ENCODE measurements at places on chromosomes 3 and 15.

GRCh38 chr15:96356494-96357455, 26.3 kb downstream of the NR2F2 start:
- peak; percentile 52 for DNase-seq

- DNase-seq = no peak
Observed at GRCh38 chr15:36465304-36465703, 114.1 kb upstream of the CDIN1 start.

DNA sequence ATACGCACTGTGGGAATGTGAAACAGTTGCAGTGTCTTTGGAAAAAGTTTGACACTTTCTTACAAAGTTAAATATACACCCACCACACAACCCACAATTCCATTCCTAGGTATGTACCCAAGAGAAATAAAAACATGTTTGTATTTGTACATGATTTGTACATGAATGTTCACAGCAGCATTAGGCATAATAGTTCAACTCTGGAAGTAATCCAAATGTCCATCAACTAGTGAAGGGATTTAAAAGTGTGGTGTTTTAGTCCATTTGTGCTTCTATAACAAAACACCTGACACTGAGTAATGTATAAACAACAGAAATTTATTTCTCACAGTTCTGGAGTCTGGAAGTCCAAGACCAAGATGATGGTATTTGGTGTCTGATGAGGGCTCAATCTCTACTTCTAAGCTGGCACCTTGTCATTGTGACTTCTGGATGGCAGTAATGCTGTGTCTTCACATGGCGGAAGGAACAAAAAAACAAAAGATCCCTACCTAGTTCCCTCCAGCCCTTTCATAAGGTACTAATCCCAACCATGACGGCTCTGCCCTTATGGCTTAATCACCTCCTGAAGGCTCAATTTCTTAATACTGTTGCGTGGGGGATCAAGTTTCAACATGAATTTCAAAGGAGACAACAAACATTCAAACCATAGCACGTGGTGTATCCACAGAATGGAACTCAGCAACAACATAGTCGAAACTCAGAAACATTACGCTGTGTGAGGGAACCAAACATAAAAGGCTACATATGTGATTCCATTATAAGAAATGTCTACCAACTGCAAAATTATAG, 120.5 kb downstream of the AQP9 start:
- no peak for DNase-seq

DNA sequence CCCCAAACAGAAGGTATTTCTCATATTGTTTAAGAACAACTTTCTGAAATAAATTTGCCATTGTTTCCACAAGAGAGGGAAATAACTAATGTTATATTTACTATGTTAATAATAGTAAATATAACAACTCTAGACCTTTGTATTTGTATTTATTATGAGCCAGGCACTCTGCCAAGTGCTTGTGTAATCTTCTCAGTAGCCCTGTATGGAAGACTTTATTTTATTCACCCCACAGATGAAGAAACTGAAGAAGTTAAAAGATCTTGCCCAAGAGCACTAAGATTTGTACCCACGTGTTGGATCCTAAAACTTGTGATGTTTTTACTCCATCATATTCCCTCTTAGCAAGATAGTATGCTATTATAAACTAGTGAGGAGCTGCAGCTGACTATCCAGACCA, 12.0 kb upstream of the GNB4 start:
- DNase-seq = no peak

DNA sequence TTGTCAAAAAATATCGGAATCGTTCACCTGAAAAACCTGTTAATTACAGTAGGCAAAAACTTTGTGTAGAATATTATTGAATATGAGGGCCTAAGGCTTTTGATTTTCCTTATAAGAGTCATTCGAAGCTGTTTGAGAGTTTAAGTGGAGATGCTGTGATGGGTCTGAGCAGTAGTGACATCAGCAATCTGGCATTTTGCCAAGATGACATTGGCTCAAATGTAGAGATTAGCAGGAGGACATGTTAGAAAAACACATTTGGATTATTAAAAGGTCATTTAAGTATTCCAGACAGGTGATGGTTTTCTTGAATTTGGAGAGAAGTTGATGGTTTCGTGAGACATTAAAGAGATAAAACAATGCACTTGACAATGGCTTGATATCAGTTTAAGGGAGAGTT, 12.9 kb downstream of the OR5AC2 start:
- DNase-seq = no peak

- DNase-seq = no peak
Observed at GRCh38 chr3:187568171-187568570, 102.0 kb downstream of the SST start.

GRCh38 chr15:73741321-73741836, 11.8 kb downstream of the INSYN1 start:
- DNase-seq = no peak

DNA sequence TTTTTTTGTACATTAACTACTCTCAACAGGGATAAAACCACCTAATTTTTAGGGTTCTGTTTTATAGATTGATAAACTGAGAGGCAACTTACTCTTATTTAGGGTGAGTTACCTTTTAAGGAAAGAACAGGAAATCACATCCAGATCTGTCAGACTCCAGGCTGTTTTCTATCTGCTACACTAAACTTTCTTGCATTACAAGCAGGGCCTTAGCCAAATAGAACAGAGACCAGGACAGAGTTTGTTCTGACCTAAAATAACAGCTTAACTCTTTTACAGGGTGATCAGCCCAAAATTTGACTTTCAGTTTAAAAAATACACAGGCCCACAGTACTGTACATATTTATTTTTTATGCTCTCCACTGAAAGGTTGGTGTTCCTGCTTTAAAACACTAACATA, 38.6 kb downstream of the SGO1 start:
- DNase-seq = no peak

DNA sequence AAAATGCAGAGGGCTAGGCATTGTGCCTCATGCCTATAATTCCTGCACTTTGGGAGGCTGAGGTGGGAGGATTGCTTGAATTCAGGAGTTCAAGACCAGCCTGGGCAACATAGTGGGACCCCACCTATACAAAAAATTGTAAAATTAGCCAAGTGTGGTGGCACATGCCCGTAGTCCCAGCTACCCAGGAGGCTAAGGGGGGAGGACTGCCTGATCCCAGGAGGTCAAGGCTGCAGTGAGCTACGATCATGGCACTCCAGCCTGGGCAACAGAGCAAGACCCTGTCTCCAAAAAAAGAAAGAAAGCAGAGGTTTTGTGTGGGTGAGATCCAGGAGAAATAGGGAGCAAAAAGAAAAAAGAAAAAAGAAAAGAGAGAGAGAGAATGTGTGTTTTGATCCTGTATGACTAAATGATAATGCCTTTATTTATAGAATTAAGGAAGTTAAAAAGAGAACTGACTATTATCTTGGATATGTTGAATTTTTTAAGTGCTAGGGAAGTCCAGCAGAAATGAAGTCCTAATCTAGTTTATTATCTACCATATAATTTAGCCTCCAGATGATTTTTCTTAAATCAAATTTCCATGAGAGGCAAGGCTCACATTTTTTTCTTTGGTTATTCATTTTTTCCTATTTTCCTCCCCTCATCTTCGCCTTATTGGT, 4.8 kb downstream of the TTBK2 start:
- no peak for DNase-seq

GRCh38 chr3:38275658-38276057, 6.4 kb upstream of the SLC22A14 start:
- no peak for DNase-seq

DNA sequence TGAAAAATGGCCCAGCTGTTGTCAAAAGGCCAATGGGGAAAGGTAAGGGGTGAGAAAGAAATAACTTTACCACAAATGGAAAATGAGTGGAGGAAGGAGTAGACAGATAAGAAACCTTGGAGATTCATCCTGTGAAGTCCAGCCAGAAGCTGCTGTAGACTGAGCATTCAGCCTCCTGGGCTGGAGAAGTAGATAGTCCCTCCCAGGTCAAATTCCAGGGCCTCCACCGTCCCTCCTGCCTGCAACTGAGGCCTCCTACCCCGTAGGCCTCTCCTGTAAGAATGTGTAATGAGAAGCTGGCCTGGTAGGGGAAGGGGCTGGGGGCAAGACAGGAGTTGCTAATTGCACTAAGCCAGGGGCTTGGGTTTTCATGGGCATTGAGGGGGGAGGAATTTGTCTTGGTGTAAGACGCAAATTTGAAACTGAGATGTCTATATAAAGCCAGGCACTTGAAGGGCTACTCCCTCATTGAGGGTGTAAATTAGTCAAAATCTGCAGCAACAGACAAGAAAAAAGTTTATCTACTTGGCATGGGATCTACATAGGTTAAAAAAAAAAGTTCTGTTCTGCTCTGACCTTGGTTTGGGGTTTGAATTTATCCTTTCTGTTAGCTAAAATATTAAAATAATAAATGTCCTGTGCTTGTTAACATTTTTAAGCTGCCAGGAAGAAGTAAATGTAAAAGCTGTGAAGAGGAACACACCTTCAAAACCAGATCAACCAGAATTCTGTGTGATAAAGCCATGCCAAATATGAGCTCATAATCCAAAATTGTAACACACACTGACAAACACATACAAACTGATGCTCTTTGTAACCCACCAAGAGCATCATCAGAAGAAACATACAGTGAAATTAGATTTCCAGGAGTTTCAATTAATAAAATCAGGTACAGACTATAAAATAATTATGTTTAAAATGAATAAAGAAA, 1.7 kb upstream of the RBP2 start:
- DNase-seq = no peak

GRCh38 chr3:120730576-120731542, 11.5 kb downstream of the RABL3 start:
- DNase-seq = no peak

DNA sequence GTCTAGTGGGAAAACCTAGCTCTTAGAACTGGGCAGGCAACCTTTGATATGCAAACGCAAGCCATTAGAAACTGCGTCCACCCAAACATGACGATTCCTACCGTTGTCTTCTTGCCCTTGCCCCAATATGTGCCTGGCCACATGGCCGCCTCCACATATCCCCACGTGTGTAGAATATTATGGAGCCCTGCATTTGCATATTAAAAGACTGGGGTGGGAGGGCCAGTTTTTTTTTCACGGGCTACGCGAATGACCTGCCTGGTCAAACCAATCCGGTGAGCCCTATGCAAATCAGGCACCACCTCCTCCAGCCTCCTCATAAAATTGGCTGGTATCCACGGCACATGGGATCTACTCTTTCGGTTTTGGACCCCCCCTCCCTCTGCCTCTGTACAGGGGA, 381.0 kb upstream of the RGMA start:
- DNase-seq = no peak

DNA sequence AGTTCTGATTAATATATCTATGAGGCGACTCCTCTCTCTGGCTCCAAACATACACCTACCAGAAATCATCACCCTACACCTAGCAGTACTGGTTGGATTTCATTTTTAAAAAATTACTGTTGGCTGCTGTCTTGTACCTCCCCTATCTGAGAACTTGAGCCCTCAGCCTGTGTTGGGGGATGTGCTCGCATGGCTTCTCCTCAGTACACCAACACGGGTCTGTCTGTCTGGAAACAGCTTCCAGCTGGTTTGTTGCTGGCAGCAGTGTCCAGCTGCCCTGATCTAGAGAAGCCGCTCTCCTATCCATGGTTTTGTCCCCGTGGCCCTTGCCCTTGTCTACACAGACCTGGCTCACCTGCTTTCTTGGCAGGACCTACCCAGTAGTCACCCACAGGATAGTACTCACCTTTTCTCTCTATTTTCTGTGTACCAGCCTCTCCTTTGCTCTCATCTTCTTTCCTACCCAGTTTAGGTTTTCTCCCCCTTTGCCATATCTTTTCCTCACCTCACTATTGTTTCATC, 43.2 kb upstream of the NEDD4 start:
- no peak for DNase-seq

DNA sequence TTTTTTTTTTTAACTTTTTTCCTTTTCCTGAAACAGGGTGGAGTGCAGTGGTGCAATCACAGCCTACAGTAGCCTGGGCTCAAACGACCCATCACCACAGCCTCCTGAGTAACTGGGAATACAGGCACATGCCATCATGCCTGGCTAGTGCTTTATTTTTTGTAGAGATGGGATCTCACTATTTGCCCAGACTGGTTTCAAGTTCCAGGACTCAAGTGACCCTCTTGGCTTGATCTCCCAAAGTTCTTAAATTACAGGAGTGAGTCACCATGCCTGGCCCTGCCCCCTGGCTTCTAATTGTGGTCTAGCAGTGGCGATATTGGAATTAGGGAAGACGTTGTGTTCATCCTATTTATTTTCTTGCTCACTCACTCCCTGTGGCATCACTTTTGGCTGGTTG, 1138.4 kb downstream of the SI start:
- no peak for DNase-seq

DNA sequence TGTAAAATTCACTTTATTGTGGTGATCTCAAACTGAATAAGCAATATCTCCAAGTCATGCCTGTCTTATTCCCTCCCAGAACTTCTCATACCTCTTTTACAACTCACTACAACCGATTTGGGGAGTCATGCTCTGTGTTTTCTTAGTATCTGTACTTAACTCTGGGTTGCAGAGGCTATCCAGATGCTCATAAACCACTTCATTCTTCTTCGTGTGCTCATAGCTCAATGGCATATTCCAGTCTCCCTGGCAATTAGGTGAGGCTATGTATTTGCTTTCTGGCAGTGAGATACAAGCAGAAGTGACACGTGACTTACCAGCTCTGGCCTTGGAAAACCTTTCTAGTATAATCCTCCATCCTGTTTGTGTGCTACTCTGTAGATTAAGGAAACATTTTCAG, 360.9 kb downstream of the ZNF385D start:
- DNase-seq = no peak

DNA sequence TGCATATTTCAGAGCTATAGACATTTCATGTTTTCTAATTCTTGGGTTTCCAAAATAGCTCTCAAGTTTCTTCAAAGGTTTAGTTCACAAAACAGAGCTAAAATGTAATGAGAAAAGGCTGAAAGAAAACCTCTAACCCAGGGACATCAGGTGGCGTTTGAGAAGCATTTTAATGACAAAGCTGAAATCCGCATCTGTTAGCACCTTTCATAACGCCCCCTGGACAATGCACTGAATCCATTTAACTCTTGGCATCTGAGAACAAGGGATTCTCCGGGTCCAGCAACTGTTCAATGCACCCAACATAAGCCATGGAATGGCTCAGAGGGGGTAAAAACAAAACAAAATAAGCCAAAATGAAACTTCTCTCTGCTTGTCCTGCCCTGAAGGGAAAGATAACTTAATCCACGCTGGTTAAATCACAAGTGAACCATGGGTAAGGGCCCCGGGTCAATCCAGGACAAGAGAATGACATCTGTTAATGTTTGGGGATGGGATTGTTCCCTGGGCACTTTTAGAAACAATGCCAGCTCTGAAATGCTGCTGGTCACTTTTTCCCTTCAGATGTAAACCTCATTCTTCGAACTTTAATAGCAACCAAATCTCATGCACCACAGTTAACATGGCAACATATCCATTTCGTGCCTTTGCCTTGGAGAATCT, 466.2 kb upstream of the ADAMTS9 start:
- no peak for DNase-seq

GRCh38 chr3:99875581-99875928, 57.9 kb downstream of the CMSS1 start:
- DNase-seq = no peak

DNA sequence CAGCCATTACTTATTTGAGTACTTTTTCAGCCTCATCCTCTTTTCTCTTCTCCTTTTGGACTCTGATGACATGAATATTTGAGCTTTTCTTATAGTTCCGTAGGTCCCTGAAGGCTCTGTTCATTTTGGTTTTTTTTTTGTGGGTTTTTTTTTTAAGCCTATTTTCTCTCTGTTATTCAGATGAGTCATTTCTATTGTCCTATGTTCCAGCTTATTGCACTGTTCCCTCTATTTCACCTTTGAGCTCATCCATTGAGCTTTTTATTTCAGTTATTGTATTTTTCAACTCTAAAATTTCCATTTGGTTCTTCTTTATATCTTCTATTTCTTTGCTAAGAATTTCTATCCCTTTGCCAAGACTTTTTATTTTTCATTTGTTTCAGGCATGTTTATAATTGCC, 7.2 kb upstream of the MGLL start:
- DNase-seq = no peak

Measured in stimulated activated CD8-positive, alpha-beta memory T cell treated with anti-CD3 and anti-CD28 coated beads, Interleukin-7, amount 100 ng/mL, for 48 hours (primary cell).